ENCODE measurements at places on chromosomes 11 and 22.
A peak's percentile ranks its signal among the peaks of the same experiment; 100 is the strongest.

DNA sequence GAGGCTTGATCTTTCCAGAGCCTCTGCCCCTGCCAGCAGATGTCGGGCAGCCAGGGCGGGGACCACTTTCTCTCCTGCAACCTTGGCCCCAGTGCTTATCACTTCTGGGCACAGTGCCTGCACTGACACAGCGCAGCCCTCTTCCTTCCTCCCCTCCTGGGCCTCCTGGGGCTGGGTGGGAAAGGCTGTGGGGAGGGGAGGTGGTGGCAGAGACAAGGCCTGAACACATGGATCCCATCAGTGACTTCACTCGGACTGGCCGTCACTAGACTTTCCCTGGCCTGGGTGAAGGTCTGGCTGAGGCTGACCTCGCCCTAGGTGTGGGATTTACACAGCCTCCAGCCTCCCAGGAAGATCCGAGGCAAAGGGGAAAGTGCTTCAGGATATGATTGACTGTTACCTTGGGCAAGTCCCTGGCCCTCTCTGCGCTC lies 68.1 kb downstream of the LRRC32 start:
- DNase-seq, result peak; percentile 59

DNA sequence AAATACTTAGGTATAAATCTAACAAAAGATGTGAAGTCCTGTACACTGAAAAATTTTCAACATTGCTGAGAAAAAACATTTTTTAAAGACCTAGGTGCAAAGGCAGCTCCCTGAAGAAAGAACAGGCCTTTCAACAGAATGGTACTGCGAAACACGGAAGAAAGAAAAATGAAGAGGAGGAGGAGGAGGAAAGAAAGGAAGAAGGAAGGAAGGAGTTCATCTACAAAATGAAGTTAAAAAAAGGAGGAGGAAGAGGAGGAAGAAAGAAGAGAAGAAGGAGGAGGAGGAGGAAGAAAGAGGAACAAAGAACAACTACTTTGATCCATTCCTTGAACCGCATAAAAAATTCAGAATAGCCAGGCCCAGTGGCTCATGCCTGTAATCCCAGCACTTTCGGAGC lies 29.5 kb downstream of the DGCR2 start:
- DNase-seq, result no peak

- no peak for DNase-seq
Measured at GRCh38 chr11:27431808-27432207, 40.8 kb downstream of the LGR4 start.

- no peak for DNase-seq
Measured at GRCh38 chr11:17533778-17534415, 10.3 kb downstream of the USH1C start.

GRCh38 chr11:78400116-78400515 lies 17.5 kb downstream of the GAB2 start:
- DNase-seq, result no peak

- DNase-seq, result no peak
Measured at GRCh38 chr22:33538277-33538885, 381.9 kb downstream of the LARGE1 start.

GRCh38 chr11:134223121-134223520 lies 646 bp downstream of the NCAPD3 start:
- DNase-seq, result no peak

DNA sequence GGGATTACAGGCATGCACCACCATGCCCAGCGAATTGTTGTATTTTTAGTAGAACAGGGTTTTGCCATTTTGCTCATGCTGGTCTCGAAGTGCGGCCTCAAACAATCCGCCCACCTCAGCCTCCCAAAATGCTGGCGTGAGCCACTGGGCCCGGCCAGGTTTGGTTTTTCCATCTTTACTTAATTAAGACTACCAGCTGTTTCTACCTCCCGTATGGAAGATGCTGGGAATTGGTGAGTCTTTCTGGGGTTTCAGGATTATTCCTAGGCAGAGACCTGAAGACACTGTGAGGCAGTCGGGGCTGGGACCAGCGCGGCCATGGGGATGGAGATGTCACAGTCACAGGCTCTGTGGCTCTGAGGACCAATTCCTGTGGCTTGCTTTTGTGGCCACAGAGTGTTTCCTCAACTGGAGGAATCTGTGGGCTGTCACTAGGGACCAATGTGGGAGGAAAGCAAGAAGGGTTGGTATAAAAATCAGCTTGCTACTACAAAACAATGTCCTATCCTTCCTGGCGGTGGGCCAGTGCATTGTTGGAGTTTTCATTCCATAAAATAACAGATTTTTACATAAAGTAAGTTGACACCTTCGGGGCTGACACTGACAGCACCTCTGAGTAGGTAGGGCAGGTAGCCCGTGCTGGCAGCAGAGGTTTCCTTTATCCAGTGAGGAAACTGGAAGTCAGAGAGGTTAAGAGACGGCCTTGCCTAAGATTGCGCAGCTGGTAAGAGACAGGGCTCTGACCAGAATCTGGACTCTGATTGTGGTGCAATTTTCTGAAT lies 8.4 kb upstream of the FTH1 start:
- DNase-seq, result no peak

GRCh38 chr11:78325274-78325781 lies 92.3 kb downstream of the GAB2 start:
- no peak for DNase-seq

GRCh38 chr11:126646701-126647557 lies 291.4 kb downstream of the ST3GAL4 start:
- no peak for DNase-seq

DNA sequence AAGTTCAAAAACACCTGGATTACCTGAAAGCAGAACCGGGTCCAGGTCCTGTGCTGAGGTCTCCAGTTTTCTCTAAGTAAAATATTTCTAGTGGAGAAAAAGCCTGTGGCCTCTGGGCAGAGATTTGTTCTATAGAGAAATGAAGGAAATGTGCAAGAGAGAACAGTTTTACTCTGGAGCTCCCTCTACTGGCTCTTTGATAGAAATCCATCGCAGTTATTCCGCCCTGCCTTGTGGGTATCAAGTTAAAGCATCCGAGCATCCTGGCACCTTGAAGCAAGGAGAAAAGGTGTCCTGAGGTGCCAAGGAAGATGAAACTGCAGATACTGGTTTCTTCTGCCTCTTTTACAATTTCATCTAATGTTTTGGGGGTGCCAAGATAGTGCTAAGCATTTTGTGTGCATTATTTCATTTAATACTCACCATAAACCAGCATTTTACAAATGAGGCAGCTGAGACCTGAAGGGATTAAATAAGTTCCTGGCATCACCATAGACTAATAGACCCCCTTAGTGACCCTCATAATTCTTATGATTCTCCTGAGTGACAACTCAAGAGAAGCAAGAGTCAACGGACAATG lies 113.1 kb upstream of the HSD17B12 start:
- DNase-seq, result peak; percentile 8

- DNase-seq, result no peak
Measured at GRCh38 chr22:16717699-16718558, 107.3 kb downstream of the XKR3 start.

DNA sequence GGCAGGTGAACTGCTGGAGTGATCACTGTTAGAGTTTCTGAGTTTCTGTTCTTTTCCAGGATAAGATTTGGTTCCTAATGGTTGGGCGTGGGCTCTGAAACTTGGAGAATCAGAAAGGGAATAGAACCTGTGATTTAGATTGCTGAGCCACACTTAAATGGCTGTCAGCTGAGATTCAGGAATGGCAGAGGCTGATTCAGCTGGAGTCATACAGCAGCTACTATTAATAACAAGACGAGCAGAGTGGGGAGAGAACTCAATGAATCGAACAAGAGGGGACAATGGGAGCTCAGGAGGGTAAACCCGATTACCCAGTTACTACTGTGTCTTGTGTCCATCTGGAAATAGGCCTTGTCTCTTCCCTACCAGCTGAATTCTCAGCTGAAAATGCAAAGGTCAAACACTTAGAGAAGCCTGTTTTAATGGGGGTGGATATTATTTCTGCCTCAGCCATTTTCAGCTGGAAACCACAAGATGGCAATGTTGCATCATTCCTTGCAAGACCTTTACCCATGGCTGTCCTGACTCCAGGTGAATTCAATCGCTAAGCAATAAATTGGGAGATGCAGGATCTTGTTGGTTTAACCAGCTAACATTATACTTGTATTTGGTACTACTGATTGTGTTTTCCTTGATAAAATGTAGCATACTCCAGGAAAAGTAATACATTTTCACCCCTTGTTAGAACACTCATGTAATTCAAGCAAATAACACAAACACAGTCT lies 104.5 kb upstream of the RAG2 start:
- DNase-seq, result peak; percentile 16

DNA sequence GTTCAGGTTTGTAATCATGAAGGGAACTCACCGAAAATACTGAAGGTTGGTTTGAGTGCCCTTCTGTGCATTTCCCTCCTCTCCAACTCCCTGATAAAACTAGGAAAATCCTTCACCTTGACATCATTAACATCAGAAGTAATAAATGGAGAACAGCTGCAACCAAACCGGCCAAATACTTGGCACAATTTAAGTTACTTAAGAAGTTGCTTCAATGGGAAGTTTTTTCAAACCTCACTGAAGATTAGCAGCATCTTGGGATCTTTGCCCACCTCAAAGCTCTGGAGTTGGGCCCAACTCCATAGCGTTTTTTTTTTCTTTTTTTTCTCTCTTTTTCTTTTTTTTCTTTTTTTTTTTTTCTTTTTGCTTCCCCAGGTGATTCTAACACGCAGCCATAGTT lies 784.8 kb downstream of the KCNA4 start:
- peak; percentile 44 for DNase-seq

- DNase-seq, result no peak
Measured at GRCh38 chr22:49380828-49381114, 446.9 kb downstream of the BRD1 start.

DNA sequence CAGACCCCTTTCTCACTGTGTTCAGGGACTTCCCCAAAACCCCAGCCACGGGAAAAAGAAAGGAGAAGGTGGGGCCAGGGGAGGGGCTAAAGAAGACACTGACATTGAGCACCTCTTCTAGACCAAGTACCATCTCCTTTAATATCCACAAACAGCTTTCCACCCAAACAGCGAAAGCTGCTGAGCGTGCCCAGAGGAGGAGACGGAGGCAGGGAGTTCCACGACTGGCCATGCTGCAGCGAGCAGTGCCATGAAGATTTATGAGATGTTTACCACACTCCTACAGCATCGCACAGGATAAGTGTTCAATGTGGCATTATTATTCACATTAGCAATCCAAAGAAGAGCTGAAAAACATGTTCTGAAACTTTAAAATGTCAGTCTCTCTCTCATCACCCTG lies 127.4 kb downstream of the LARGE1 start:
- DNase-seq, result no peak

DNA sequence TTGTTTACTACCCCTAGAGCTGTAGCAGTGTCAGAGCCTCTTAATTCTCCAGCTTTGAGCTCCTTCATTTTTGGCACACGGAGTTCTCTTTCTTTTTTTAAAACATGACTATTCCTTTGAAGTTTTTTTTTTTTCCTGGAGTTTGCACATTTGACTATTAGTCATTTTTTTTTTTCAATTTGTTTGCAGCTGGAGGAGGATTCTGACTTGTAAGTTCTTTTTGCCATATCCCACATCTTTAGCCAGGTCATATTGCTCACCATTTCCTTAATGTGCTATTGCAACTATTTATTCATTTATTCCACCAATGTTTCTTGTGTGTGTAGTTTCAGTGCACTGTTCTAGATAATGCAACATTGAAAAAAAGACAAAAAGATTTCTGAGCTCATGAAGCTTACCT lies 166.3 kb upstream of the ARHGAP20 start:
- DNase-seq, result no peak

GRCh38 chr11:67492801-67493547 lies 10.1 kb downstream of the AIP start:
- DNase-seq, result no peak

DNA sequence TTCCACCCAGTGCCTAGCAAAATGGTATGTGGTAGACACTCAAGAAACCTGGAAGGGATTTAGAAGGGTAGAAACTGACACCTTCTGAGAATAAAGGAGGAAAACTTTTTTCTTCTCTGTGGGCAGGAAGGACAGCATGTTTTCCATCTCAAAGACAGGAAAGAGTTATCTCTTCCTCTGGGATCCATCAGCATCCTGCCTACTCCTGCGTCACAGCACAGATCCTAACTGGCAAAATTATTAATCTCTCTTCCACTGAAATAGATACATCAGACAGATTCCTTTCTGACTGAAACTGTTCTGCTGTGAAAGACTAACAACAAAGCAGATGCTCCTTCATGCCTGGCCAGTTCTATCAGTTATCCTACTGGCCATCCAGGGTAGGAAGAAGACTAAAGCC lies 147.2 kb downstream of the SPON1 start:
- DNase-seq, result no peak

DNA sequence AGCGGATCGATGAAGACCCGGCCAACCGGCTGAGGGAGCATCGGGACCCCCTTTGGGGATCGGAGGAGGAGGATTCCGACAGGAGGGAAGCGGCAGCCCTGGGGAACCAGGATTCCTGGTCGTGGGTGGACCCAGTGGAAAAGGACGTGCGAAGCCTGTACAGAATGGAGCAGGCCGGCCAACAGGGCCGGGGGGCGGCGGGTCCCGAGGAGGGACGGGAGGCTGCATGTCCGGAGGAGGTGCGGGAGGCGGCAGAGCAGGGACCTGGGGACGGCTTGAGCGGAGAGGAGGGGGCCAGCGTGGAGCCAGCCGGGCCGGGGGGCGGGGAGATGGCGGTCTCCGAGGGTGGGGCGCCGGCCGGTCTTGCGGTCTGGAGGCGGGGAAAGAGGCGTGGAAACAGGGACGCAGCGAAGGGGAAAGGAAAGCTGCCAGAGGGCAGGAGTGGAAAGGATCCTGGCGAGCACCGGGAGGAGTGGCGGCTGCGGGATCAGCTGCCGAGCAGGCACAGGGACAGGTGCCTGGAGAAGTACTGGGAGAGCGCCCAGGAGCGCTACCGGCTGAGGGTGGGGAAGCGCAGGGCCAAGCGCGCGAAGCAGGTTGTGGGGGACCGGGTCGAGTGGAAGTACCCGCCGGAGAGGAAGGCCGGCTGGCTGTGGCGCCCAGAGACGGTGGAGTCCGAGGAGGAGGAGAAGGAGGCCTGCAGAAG lies at the start of gene ANO5:
ANO5 (plus strand) TSS at position 444 of the 706 bp plus-strand sequence. CDS start 408 bp downstream, outside the sequence.
- DNase-seq, result no peak

DNA sequence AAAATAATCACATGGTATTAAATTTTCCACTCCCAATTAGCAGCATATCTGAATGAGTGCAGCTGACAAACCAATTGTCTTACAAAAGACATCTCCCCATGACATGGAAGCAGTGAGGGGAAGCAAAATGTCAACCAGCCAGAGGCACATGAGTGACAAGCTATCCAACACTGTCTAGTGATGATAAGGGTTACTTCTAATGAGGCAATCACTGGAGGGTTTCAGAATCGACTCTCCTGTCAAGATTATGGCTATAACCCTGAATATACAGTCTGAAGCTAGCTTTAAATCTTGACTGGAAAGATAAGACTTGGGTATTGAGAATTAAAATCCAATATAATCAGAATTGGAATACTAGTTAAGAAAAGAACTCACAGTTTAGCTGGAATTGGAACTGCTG lies 50.3 kb downstream of the AMBRA1 start:
- DNase-seq, result no peak

- DNase-seq, result no peak
Measured at GRCh38 chr22:39175353-39176142, 23.1 kb upstream of the CBX7 start.

Data from AG09319 (cell line).